ENCODE measurements at places on chromosomes 3 and 15.
A peak's percentile ranks its signal among the peaks of the same experiment; 100 is the strongest.

GRCh38 chr3:35864871-35865270, 225.5 kb downstream of the ARPP21 start:
- no peak for DNase-seq

DNA sequence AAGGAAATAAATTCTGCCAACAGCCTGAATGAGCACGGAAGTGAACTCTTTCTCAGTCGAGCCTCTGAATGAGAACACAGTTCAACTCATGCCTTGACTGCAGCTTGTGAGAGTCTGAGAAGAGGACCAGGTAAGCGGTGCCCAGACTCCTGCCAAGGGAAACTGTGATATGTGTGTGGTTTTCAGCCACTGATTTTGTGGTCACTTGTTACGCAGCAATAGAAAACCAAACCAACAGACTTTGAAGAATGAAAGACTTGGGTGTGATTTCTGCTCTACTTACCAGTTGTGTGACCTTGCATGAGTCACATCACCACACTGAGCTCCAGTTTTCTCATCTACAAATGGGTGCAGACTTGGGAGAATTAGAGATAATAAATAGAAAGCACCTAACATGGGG, 30.6 kb upstream of the FAM107A start:
- no peak for DNase-seq

DNA sequence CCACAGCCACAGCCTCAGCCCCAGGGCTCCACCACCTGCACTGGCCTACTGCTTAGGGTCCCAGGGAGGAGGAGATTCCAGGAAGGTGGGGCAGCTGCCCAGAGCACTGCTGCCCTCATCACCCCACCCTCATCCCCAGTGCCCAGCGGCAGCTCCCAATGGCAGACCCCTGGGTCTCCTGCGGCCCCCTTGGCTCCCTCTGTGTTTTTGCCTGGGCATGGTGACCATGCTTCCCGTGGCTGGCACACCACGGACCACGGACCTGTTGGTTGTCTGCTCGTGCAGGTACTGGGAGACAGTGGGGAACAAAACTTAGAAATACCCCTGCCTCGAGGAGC, 2.7 kb downstream of the CHST13 start:
- no peak for DNase-seq

GRCh38 chr15:70714565-70714964, 48.8 kb downstream of the UACA start:
- DNase-seq = no peak

DNA sequence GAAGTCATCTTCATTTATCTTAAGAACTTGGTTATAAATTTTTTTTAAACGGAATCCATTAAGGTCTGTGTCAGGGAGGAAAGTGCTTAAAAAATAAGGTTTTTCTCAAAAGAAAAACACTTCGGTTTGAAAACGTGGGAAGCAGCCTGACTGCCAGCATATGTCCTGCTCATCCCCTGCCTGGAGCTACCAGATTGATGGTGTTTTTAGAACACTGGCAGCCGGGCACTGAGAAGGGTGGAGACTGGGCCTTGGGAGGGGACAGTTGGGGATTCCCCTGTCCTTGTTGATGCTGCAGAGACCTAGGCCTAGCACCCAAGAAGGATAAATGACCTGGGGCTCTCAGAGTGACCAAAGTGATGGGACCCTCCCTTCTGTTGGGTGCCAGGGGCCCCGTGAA, 296.9 kb downstream of the EPHB1 start:
- DNase-seq = peak; percentile 68

- DNase-seq = no peak
Observed at GRCh38 chr3:125025642-125026041, 30.2 kb downstream of the HEG1 start.

DNA sequence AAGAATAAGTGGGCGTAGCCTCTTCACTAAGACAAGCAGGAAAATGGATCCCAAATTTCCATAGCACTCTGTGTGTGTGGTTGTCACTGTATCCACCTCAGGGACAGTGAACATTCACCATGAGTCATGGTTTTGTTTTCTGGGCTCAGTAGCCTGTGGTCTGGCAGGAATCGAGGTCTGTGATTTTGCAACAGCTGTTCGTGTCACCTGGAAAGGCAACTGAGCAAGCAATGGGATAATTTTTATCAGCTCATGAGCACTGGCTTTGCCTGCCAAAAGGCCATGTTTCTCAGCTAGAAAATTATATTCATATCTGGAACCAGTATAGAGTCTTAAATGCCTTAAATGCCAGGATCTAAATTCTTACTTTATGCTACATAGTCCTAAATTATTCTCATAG, 60.9 kb downstream of the STRIT1 start:
- peak; percentile 93 for DNase-seq

DNA sequence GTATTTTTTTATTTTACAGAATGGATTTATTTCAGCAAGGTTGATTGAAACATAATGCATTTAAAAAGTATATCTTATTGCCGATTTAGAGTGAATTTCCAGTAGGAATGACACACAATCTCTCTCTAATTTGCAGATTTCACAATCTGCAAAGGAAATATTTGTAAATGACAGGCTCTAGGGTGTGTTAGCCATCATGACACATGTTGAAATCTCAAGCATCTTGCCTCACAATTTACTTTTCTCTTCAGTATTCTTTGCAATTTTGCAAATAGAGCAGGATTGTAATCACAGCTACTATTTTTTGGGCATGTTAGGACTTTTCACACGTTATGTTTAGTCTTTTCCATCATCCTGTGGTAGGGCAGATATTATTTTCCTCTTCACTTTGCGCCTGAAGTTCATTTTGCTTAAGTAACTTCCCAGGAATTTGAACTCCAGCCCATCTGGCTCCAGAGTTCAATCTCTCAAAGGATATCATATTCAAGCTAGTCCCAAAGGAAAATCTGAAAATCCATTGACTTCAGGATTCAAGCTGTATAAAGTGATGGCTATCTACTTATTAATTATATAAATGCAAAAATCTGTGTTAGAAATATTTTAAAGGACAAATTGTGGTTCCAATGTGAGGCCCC, 55.4 kb downstream of the ATP13A4 start:
- no peak for DNase-seq
